Mucosa of descending colon (tissue), 3 donors: ENCODE measurements at places on chromosomes 4 and X.

GRCh38 chr4:138034871-138035270 lies 207.3 kb downstream of the SLC7A11 start:
- DNase-seq: no peak

DNA sequence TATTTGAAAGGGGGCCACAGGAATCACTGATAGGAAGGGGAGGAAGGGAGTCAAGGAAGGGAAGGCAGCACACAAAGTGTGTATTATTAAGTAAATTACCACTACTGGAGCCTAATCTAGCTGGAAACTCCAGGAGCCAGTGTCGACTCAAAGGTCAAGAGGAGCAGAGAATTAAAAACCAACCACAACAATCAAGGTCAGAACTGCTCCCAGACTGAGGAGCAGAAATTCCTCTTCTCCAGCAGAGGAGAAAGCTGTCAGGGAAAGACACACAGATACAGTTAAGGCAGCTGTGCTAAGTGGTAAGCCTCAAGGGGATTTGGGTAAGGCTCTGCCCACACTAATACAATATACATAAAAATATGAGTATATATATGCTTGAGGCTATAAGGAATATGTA lies 87.5 kb upstream of the PTPN13 start:
- no peak for DNase-seq

GRCh38 chr4:138406876-138407275 lies 164.7 kb upstream of the SLC7A11 start:
- DNase-seq: no peak

- no peak for DNase-seq
Measured at GRCh38 chr4:188778905-188779304, 639.7 kb downstream of the TRIML1 start.
